ENCODE measurements at places on chromosomes 11 and 22. TPM values are rescaled to one million over a fixed set of nuclear protein-coding genes. Genes with fewer than 3 reads are reported as not detected.

Gene NRIP3
- total RNA-seq: 1.2 TPM

Gene OR1S2
- total RNA-seq: not detected

Gene ART1
- not detected for total RNA-seq

Gene IGF2
- 56.5 TPM for total RNA-seq

Gene NAALAD2
- 0.98 TPM for total RNA-seq

Gene HPS5
- total RNA-seq: 17.4 TPM

Gene MRGPRX3
- total RNA-seq: not detected

Gene BCL2L13
- 41.3 TPM for total RNA-seq

Gene RIMBP3B
- total RNA-seq: not detected

Gene UBQLN3
- total RNA-seq: not detected

Gene YPEL4
- 2.7 TPM for total RNA-seq

Gene BLID
- total RNA-seq: 5.9 TPM

Gene RFPL1
- total RNA-seq: not detected

Gene NRGN
- total RNA-seq: 0.98 TPM

Gene CD59
- 272 TPM for total RNA-seq

Gene KDM4E
- not detected for total RNA-seq

Gene NUCB2
- 41.0 TPM for total RNA-seq

Gene ACTN3
- total RNA-seq: not detected

Gene OR2AT4
- total RNA-seq: not detected

Gene FAM83F
- total RNA-seq: 12.8 TPM

Gene RBMXL2
- not detected for total RNA-seq

Gene TCN1
- 8.1 TPM for total RNA-seq

Gene SMTNL1
- not detected for total RNA-seq

Gene OR51A2
- not detected for total RNA-seq

Gene COMT
- 240 TPM for total RNA-seq

Gene KCNK7
- total RNA-seq: 12.0 TPM

Gene SEPTIN5
- 67.3 TPM for total RNA-seq

Gene CHRM1
- total RNA-seq: not detected

Gene PTPRCAP
- total RNA-seq: 18.2 TPM

Gene GALR3
- not detected for total RNA-seq

Gene MS4A1
- total RNA-seq: not detected

Gene CCDC87
- 0.74 TPM for total RNA-seq

Gene DERL3
- total RNA-seq: 0.25 TPM

Gene MMP12
- not detected for total RNA-seq

Gene L3MBTL2
- total RNA-seq: 11.8 TPM

Gene DCHS1
- 28.7 TPM for total RNA-seq

Gene ANKK1
- 1.5 TPM for total RNA-seq

Gene MMP3
- total RNA-seq: not detected

Gene SERPIND1
- not detected for total RNA-seq

Gene GGTLC2
- not detected for total RNA-seq

Gene MLC1
- total RNA-seq: 29.2 TPM

Gene SIDT2
- 24.8 TPM for total RNA-seq

Gene CECR2
- 0.98 TPM for total RNA-seq

All from vagina (tissue), 2 donors.